Hematopoietic multipotent progenitor cell treated with erythropoietin and hydrocortisone succinate and interleukin-3 and kit ligand, for 4 days (in vitro differentiated cells): ENCODE measurements at places on chromosomes 13 and 19.

- no peak for DNase-seq
Measured at GRCh38 chr13:45544520-45544919, 71.0 kb downstream of the ERICH6B start.

- no peak for DNase-seq
Measured at GRCh38 chr13:101397742-101398141, 18.6 kb downstream of the NALCN start.

GRCh38 chr13:57982782-57983181 is 351.2 kb downstream of the PCDH17 start:
- DNase-seq = no peak

DNA sequence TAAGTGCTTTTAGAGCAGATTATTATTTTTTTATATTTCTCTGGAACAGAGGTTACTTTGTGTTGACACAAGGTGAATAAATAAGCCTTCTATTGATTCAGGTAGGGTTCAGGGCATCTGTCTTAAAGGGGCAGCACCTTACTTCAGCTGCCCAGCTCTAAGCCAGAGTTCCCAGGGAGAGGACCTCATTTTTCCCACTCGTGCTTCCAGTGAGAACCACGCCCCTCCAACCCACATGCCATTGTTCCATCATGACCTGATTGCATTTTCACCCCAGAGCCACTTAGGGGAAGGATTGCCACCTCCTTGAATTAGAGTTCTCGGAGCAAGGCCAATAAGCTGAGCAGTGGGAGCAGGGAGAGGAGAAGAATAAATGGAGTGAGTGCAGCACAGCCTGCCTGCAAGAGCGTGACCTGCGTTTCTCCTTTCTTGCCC is 104.3 kb upstream of the FRY start:
- no peak for DNase-seq

DNA sequence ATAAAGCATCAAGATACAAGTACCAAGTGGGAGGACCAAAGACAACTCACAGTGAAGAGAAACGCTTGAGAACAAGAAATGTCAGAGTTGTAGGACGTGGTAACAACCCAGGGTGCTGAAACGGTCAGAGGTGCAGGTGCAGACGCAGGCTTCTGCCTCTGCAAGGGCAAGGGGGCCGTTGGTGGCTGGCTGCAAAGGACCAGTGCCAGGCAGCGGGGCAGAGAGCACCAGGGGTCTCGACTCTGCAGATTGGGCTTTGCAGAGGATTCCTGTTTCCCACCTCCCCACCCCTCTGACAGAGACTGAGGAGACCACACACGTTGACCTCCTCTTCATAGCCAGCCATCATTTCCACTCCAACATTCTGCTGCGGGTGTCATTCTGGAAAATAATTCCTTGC is 38.3 kb downstream of the RAB20 start:
- DNase-seq = no peak

DNA sequence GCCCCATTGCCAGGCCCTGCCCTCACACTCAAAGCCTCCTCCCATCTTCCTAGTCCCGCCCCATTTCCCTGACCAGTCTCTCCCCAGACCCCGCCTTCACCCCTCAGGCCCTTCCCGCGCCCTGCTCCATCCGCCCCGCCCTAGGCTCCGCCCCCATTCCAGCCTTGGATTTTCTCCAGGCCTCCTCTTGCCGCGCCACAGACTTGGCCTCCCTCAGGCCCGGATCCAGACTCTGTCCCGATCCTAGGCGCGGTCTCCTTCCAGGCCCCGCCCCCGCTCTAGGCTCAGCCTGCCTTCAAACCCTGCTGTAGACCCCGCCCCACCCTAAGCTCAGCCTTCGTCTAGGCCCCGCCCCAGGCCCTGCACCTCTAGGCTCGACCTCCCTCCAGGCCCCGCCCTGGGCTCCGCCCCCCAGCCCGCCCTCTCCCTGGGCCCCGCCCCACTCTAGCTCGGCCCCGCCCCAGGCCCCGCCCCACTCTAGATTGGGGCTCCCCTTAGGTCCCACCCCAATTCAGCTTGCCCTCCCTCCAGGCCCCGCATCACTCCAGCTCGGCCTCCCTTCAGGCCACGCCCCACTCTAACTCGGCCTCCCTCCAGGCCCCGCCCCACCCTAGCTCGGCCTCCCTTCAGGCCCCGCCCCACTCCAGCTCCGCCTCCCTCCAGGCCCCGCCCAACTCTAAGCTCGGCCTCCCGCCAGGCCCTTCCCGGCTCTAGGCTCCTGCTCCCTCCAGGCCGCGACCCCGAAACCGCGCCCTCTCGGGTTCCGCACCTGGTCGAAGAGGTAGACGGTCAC is 18.5 kb downstream of the LMTK3 start:
- DNase-seq = peak; percentile 99

DNA sequence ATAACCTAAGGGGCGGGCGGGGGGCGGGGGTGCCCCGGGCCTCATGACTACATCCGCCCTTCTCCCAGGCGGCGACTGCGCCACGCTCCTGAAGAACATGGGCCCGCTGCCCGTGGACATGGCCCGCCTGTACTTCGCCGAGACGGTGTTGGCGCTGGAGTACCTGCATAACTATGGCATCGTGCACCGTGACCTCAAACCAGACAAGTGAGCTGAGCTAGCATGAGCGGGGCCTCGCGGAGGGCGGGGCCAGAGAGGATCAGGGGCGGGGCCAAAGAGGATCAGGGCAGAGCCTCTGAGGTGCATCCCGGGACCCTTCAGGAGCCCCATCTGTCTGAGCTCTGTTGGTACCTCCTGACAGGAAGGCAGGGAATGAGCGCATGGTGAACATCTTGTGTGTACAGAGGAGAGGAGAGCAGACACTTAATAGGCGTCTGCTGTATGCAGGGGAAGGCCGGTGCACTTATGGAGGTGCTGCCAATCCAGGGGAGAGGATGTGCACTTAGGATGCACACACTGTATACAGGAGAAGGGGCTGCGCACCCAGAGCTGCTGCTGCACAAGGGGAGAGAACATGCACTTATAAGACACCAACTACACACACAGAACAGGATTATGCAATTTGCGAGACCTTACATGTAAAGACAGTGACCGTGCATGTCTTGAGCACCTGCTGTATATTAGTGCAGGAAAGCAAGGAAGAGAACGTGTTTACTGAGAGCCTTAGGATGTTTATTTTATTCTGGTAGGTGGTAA is 20.9 kb upstream of the PIK3R2 start:
- no peak for DNase-seq

GRCh38 chr19:47096100-47096704 is 17.4 kb downstream of the ZC3H4 start:
- no peak for DNase-seq

DNA sequence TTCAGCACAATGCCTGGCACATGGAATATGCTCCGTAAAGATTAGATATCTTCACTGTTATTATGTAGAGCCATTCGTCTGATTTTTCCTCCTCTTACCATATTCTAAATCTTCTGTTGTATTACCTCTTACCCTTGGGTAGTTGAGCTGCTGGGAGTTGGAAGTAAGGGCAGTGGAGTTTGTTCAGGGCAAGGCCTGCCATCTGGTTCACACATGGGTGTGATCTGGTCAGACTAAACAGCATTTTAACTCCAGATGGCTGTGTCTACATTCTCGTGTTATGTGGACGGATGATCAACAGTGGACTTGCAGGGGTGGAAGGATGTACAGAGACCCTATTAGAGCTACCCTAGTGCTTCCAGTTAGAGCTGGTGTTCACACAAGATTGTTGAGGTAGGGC is 164.9 kb downstream of the ZIC5 start:
- DNase-seq = no peak

DNA sequence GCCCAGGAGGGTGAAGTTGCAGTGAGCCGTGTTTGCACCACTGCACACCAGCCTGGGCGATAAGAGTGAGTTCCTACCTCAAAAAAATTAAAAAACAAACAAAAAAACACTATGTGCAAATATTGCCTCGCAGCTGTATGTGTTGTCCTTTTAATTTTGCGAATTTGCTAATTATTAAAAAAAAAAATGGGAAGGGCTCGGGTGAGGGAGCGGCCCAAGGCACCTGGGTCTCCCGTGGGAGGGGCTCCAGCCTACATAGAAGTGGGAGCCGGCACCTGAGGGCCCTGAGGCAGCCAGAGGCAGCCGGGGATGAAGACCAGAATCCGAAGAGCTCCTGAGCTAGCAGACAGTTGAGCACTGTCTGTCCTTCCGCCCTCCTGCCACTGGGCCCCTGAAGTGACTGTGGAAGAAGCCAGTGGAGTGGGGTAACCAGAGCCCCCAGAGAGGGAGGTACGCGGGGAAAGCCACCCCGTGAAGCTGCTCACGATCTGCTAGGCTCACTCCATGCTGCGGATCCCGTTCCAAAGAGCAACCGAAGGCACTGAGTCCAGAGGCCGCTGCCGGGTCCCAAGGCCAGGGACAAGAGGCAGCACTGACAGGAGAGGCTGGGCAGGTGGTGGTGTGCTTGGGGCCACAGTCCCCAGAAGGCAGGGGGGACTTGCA is 6.5 kb downstream of the IZUMO4 start:
- DNase-seq = no peak

GRCh38 chr19:50793558-50794065 is 3.4 kb downstream of the ACP4 start:
- DNase-seq = no peak

GRCh38 chr13:100566543-100566942 is 22.0 kb downstream of the GGACT start:
- no peak for DNase-seq

DNA sequence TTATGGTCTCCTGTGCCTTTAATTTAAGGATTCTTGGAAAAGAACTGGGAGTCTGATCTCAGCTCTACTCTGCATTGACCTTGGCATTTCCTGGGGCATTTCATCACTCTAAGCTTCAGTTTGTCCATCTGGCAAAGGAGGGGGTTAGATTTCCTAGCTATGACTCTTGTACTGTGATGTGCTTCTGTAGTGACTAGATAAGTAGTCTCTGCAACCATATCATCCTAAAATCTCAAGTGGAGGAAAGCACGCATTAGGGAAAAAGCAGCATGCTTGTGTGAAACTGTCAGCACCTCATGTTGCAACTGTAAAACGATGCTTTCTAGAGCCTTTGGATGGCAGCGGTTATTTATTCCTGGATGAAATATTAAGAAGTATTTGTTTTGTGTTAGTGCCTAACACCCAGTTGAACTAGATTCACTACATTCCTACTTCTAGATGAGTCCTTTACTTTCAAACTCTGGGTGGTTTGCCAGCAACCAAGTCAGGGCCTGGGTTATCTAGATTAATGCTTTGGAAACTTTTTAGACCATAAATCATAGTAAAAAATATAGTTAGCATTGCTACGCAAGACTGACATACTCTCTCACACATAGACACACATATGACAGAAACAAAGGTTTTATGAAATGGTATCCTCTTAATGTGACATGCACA is 6.8 kb downstream of the WDFY2 start:
- DNase-seq = peak; percentile 94

DNA sequence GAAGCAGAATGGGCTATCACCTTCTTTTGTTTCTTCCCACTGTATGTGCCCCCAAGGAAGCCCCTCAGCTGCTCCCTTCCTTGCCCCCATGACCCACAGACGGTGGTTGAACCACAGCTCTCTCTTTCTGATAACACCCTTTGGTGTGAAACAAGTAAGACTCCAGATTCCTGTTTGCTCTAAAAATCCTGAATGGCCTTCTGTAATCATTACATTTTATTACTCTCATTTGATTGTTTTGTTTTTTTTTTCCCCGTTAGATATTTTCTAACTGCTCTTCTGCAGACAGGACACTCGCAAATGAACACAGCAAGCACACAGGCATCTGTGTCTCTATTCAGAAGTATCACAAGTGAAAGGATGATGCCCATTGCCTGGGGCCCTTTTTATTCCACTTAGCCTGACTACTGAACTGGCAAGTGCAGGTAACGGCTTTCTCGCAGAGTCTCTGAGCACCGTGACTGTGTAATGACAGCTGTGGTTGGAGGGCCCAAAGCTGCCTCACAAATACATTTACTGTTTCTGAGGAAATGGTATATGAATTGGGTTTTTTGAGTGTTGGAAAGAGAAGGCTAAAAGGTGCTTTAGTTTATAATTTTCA is 59.3 kb downstream of the OXGR1 start:
- no peak for DNase-seq

DNA sequence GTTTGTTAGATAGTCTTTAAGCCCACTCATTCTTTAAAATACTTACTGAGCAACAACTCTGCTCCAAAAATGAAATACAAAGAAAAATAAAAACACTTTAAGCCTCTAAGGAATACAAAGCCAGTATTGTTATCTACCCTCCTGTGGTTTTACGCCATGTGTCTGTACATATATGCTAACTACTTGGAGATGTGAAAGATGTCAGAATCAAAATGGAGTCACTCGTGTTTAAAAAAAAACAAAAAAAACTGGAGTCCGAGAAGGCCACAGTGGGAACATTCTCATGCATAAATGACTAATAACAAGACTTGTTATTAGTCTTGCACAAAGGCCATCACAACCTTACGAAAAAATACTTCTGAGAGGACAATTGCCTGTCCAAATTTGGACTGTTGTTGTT is 393.1 kb downstream of the TBC1D4 start:
- DNase-seq = no peak

GRCh38 chr13:83452292-83452950 is 429.9 kb downstream of the SLITRK1 start:
- DNase-seq = no peak

GRCh38 chr19:19062454-19063182 is 1.2 kb upstream of the SLC25A42 start:
- peak; percentile 52 for DNase-seq

- no peak for DNase-seq
Measured at GRCh38 chr13:21016487-21016886, 44.9 kb downstream of the LATS2 start.

GRCh38 chr19:44905437-44906160 is at the start of gene APOE:
APOE (plus strand) TSS chr19:44905796; CDS start chr19:44906625, 829 bp downstream.
- DNase-seq = peak; percentile 59

- peak; percentile 5 for DNase-seq
Measured at GRCh38 chr19:15072930-15073647, 8.9 kb upstream of the OR1I1 start.

GRCh38 chr13:21738630-21739029 is 67.8 kb downstream of the FGF9 start:
- DNase-seq = no peak

GRCh38 chr13:70964874-70965273 is 856.6 kb upstream of the KLHL1 start:
- peak; percentile 57 for DNase-seq

DNA sequence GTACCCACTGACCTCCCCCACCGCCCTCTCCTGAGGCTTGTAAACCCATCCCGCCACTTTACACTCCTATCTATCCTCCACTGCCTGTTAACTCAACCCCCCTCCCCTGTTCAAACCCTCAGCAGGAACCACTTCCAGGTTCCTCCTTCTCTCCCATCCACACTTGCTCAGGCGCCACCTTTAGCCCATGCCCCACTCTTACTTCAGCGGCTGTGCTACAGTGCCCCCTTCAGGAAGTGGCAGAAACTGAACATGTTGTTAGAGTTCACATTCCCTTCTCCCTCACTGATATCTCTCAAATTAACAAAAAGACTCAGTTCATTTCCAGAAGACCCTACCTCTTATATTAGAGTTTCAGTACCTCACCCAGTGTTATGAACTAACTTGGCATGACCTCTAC is 49.4 kb downstream of the ZNF91 start:
- DNase-seq = no peak

- DNase-seq = no peak
Measured at GRCh38 chr19:30173593-30174356, 198.4 kb upstream of the ZNF536 start.

DNA sequence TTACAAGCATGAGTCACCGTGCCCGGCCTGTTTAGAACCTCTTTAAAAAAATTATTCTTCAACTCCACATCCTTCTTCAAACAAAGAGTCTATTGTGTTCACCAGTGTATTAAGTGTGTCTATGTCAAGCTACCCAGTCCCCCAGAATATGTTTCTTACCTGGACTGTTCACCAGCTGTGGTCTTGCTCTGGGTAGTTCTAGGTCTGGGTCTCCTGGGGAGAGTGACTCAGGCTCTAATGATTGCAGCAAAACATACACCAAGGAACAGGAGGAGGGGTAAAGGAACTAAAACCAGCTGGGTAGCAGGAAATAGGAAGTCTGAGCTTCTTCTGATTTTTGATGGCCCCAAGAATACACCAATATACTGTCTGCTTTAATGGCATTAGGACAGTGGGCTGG is at the start of gene FPR1:
Gene FPR1 (minus strand): TSS at position 224 of the 400 bp plus-strand sequence. CDS start 4,884 bp downstream, outside the sequence.
- DNase-seq = peak; percentile 29
